Activated naive CD8-positive, alpha-beta T cell treated with anti-CD3 and anti-CD28 coated beads for 36 hours (primary cell): ENCODE measurements at places on chromosomes 12 and 14.

DNA sequence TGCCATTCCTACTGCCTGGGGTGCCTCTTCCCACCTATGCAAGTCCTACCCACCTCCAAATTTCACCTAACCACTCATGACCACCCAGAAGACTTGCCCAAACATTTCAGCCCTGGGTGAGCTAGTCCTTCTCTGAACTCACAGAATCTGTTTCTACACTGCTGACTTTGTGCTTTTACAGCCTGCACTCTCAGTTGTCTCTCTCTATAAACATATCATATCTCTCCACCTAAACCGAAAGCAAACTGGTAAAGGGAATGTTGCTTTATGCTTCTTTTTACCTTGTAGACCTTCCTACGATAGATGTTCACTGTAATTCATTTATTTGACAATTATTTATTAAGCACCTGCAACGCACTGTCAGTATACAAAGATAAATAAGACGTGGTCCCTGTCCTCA, 38.1 kb upstream of the RNASE3 start:
- DNase-seq, result no peak

GRCh38 chr14:59241121-59241520, 52.7 kb downstream of the DAAM1 start:
- no peak for DNase-seq

DNA sequence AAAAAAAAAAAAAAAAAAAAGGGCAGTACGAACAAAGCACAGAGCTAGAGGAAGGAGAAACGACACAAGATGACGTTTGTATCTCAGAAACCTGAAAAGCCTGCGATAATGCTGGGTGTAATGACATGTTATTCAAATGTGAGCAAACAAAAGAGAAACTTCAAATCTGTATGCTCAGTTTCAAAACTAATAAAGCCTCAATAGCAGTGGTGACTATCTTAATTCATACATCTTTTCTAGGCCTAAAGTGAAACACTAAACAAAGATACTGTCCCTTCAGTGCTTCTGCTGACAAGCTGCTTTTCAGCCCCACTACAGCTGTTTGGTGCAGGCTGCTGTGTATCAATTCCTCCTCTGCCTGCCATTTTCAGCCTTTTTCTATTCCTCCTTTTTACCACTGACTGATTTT, 15.8 kb downstream of the ITPR2 start:
- DNase-seq, result no peak

DNA sequence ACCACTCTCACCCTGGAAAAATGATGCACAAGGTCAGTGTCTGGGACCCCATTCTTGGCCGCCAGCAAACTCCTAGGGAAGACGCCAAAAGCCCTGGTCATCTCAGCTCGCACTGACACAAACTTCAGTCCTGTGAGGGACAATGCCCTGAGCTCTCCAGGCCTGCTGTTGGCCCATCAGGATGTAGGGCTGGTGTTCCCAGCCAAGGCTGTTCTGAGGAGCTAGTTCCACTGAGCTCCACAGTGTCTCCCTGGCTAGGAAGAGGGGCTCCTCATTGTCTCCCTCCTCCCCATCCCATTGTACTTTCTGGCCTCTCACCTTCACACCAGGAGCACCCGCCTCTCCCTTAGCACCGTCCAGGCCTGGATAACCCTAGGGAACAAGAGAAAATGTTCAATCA, 10.8 kb downstream of the COL2A1 start:
- no peak for DNase-seq

DNA sequence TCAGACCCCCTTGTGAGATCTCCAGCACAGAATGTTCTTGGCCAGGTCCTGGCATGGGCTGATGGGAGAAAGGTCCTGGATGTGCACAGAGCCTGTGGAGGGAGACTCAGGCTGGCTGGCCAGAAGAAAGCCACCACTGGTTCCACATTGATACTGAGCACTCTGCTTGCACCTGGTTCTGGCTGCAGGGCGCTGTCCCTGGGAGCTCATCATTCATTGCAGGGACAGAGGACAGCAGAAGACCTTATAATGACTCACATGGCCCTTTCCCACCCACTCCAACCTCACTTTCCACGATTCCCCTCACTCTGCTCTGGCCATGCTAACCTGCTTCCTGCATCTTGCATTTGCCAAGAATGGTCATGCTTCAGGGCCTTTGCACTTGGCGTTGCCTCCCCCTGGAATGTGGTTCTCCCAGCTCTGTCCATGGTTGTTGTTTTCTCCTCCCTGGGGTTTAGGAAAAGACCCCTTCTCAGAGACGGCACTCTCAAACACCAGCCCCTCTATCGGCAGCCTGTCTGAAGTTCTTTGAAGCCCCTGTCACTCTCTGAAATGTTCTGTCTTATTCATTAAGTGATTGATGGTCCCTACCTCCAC, 10.3 kb downstream of the KRT7 start:
- no peak for DNase-seq

GRCh38 chr14:23877111-23877510, 76.5 kb upstream of the DHRS4 start:
- no peak for DNase-seq

DNA sequence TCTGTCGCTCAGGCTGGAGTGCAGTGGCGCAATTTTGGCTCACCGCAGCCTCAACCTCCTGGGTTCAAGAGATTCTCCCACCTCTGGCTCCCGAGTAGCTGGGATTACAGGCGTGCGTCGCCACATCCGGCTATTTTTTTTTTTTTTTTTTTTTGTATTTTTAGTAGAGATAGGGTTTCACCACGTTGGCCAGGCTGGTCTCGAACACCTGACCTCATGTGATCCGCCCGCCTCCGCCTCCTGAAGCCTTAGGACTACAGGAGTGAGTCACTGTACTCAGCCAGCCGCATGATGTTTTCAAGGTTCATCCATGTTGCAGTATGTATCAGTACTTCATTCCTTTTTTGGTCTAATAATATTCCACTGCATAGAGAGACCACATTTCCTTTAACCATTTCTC, 2.4 kb upstream of the RNF34 start:
- no peak for DNase-seq

DNA sequence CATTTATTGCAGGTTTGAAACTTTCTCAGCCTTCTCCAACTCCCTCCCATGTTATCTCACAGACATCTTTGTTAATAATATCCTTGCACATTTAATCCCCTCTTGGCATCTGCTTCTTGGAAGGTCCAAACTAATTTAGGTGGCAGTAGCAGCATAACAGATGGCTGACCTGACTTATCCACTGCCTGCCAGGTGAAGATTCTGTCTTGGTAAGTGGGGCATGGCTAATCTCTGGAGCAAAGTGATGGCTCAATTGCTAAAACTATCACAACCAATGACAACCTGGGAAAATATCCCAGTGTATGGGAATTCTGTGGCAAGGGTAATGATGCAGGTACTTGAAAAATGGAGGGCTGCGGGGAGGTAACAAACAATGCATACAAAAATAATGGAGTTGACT, 58.2 kb upstream of the ALG10B start:
- DNase-seq, result no peak

GRCh38 chr12:46884362-46884761, 58.6 kb upstream of the SLC38A4 start:
- no peak for DNase-seq

- no peak for DNase-seq
Observed at GRCh38 chr12:106582641-106583230, at the start of gene RFX4. RFX4 (plus strand) TSS chr12:106583004; CDS start chr12:106583321, 317 bp downstream.

DNA sequence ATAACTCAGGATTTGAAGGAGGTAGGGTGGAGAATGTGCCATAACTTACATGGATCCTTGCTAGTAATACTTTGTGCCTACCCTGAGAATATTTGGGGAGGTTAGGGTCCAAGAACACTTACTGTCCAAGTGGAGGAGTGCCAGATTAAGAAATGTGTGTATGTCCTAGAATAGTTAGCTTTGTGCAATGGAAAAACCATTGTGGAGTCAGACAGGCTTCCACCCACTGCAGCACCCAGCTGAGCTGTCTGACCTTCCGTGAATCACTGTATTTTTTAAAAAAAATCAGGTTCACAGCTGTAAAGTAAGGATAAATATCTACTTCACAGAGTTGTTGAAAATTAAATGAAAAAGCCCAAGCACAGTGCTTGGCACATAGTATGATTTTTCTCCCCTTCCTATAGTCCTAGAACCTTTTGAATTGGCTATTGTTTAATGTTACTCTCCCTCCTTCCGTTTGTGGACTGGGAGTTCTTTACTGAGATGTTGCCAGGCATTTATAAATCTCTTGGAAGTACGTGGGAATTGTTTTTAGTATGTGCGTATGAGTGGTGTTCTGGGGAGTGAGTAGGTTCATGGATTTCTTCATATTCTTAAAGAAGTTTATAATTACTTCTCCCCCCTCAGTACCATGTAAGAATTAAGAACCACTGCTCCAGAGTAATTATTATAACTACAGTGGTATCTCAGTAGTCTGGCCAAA, 9.2 kb downstream of the RAB21 start:
- DNase-seq, result no peak

DNA sequence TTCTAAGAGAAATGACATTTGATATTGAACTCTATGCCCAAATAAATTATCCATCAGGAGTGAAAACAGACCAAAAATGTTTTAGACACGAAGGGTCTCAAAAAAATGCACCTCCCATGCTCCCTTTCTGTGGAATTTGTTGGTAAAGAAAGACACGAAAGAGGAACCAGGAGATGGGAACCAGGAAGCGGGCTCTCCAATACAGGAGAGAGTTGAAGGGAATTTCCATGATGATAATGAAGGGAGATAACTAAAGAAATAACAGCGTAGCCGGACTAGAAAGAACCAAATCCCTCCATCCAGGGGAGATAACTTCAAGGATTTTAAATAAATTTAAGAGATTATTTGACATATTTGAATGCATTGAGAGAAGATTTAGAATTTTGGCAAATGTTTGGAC, 183.0 kb downstream of the DUSP6 start:
- DNase-seq, result no peak

- DNase-seq, result no peak
Observed at GRCh38 chr14:73221945-73222344, 15.4 kb upstream of the PAPLN start.

- no peak for DNase-seq
Observed at GRCh38 chr12:106107566-106107965, 31.2 kb downstream of the NUAK1 start.

GRCh38 chr14:51880835-51881580, 20.6 kb downstream of the GNG2 start:
- DNase-seq, result no peak

- DNase-seq, result no peak
Observed at GRCh38 chr14:99884834-99885648, 91.8 kb downstream of the EML1 start.

DNA sequence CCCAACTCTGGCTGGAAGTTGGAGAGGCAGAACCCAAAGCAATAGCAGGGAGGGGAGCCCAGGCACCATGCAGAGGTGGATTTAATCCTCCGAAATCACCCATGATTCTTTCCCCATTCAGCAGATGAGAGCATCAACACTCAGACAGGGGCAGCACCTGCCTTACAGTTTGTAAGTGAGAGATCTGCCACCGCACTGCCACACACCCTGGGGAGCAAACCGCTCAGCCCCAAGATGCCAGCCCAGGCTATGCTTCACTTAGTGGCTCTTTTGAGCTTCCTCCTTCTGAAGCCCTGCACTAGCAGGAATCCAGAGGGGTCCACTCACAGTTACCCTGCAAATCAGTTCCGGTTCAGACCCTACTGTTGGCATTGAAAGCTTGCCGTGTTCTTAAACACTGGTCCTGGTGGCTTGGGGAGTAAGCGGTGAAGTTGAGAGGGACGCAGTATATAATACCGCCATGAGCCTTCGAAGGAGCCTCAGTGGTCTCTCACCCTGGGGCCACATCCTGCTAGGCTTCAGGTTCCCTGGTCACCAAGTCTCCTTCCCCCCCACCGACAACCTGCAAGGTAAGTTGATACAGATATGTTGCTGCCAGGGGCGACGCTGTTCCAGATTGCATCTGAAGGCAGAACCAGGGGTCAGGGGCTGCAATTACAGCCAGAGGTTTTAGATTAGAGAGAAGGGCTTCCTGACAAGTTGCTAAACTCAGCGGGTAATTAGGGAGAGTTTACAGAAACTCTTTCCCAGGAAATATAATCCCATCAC, 72.0 kb upstream of the CCND2 start:
- no peak for DNase-seq

DNA sequence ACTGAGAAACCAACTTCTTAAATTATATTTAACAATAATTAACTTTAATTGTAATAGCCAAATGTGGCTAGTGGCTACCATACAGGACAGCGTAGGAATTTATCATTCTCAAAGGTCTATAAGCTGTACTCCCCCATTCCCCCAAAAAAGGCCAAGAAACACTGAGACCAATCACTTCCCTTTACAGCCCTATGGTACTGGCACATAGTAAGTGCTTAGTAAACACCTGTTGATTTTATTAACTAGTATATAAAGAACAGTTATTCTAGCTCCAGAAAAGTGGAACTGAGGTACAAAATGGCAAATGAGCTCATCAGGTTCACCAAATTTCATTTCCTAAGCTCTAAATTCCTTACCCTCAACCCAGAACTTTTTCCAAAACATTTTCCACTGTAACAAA, 6.1 kb upstream of the SRSF9 start:
- DNase-seq, result no peak

DNA sequence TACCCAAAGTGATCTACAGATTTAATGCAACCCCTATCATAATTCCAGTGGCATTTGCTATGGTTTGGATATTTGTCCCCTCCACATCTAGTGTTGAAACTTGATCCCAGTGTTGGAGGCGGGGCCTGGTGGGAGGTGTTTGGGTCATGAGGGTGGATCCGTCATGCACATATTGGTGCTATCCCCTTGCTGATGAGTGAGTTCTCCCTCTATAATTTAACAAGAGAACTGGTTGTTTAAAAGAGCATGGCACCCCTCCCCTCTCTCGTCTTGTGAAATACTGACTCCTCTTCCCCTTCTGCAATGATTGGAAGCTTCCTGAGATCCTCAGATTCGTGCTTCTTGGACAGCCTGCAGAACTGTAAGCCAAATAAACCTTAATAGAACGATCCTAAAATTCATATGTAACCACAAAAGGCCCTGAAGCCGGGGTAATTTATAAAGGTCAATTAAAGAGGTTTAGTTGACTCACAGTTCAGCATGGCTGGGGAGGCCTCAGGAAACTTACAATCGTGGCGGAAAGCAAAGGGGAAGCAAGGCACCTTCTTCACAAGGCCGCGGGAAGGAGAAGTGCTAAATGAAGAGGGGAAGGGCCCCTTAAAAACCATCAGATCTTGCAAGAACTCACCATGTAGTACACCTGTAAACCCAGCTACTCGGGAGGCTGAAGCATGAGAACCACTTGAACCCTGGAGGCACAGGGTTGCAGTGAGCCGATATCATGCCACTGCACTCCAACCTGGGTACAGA, 41.2 kb downstream of the SLC39A9 start:
- DNase-seq, result no peak

DNA sequence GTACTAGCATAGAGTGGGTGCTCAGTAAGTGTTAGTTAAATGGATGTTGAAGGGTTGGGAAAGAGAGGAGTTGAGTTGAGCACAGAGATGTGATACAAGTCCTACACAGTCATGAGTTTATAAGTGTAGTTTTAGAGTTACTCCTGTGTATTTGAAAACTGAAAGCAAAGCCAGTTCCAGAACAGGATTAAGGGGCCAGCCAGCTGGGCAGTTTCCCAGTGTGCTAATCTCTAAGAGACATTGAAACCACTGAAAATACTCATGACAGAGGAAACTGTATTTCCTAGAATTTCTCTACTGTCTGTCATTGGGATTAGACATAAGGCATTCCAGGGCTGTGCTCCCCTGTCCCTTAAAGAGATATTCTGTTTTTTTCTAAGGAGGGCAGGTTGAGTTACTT, 101.0 kb downstream of the DERA start:
- no peak for DNase-seq
